Pons (tissue), 1 donor: ENCODE measurements at places on chromosomes 3 and 15.

- DNase-seq: no peak
Measured at GRCh38 chr3:54274607-54275006, 152.3 kb downstream of the CACNA2D3 start.

- DNase-seq: no peak
Measured at GRCh38 chr15:100193277-100193860, 148.4 kb downstream of the ADAMTS17 start.

DNA sequence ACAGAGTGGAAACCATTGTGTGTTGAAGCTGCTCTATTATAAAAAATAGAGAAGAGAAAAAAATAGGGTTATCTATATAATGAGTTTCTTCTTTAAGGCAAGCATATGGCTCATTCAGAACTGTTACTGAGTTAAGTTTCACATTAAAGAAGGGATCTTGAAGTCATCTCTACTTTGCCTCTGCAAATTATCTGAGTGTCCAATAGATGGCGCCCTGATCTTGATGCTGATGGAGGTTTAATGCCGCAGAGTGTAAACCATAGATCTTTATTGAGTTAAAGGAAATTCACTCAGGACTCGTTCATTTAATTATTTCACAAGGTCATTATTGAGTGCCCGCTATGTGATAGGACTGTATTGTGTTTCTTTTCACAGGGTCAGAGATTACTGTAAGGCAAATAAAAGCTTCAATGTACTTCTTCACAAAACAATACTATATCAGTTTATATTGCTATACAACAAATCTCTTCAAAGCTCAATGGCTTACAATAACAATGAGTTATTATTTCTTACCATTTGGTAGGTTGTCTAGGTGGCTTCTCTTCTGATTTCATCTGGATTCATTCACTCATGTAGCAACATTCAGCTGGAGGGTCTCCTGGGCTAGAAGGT, 171.4 kb downstream of the NSUN3 start:
- peak; percentile 46 for DNase-seq

- DNase-seq: no peak
Measured at GRCh38 chr3:48594417-48595049, 596 bp downstream of the COL7A1 start.

DNA sequence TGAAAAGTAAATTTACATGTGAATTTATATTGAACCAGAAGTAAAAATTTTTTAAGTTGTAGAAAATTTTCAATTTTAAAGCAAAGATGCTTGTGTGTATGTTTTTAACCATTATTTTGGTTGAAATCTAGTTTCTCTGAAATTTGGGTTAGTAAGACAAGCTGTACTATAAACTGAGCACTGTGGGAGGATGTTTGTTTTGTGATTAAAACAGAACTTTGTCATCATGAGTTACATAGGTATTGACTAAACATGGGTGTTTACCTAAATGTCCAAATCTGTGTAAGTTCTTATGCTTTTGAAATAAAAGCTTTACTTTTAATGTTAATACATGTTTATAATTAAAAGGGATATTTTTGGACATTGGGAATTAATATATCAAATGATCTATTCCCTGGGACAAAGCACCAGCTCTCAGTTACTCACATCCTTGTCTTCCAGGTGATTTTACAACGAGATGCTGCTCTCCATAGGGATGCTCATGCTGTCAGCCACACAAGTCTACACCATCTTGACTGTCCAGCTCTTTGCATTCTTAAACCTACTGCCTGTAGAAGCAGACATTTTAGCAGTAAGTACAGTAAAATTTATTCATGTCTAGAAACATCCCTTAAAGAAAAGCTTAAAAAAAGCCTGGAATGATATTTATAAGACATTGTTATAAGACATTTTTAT, 32.7 kb downstream of the RNF13 start:
- DNase-seq: no peak

DNA sequence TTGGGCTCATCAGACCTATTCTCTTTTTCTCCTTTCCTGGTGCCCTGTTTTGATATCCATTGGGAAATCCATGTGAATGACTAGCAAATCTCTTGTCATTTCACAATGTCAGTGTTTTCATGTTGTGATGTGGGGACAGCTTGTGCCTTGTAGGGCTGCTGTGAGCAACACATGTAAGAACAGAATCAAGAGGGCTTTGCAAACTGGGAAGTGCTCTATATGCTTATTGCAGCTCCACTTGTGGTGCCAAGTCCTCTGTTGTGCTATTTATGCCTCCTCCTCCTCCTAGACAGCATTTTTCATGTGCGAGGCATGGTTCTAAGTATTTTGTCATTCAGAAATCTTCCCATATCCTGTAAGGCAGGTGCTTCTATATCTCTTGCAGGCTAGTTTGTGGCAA, 56.4 kb downstream of the ZNF621 start:
- DNase-seq: no peak

GRCh38 chr15:80775338-80775737, 3.8 kb upstream of the CEMIP start:
- no peak for DNase-seq

DNA sequence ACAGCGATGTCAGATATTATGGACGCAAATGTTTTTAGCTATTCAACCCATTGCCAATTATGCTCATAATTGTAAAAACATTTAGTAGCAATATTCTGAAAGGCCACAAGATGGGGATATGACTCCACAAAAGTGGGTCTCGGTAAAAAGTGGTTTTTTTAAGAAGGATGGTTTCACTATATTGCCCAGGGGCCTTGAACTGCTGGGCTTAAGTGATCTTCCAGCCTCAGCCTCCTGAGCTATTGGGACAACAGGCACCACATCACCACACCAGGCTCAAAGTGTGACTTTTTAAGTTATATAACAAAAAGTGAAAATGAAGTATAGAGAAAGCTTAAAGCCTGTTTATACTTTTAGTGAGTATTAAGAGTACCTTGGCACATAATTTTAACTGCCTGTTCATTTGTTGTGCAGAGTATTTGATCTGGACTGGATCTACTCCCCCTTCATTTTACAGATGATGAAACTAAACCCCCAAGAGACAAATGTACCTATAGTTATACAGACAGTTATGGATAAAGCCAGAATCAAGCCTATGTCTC, 9.4 kb downstream of the NAA50 start:
- peak; percentile 72 for DNase-seq

DNA sequence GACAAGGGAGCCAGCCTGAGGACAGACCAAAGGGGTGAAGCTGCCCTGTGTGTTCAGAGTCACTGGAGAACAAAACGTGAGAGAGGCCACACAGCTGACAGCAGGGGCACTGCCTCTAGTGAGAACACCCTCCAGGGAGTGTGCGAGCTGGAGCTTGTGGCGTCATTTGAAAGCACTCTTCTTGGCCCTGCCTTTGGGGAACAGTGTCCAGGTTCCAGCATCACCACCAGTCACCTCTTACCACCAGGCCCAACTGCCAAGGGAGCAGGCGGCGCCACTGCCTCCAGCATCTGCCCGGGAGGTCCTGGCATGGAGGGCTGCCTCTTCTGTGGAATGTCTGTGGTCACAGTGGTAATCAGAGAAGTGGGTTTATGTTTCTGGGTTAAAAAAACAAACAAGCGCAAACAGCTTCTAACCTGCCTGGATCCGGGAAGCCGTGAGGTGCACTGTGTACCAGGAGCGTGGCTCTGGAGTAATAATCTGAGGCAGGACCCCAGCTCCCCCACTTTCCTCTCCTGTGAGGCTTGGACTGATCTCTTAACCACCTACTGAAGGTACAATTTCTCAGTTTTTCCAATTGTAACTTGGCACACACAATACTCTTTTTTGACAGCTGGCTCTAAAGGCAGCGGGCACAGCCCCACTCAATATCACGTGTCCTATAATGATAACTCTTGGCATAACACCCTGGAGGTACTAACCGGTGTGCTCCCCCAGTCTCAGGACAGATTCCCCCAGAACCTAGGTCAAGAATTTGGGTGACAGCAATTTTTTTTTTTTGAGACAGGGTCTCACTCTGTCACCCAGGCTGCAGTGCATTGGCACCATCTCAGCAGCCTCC, 32.2 kb upstream of the CDCP1 start:
- DNase-seq: no peak

GRCh38 chr3:147890114-147890513, 480.9 kb downstream of the ZIC1 start:
- DNase-seq: no peak

GRCh38 chr3:10317311-10317960, 3.5 kb downstream of the SEC13 start:
- no peak for DNase-seq

DNA sequence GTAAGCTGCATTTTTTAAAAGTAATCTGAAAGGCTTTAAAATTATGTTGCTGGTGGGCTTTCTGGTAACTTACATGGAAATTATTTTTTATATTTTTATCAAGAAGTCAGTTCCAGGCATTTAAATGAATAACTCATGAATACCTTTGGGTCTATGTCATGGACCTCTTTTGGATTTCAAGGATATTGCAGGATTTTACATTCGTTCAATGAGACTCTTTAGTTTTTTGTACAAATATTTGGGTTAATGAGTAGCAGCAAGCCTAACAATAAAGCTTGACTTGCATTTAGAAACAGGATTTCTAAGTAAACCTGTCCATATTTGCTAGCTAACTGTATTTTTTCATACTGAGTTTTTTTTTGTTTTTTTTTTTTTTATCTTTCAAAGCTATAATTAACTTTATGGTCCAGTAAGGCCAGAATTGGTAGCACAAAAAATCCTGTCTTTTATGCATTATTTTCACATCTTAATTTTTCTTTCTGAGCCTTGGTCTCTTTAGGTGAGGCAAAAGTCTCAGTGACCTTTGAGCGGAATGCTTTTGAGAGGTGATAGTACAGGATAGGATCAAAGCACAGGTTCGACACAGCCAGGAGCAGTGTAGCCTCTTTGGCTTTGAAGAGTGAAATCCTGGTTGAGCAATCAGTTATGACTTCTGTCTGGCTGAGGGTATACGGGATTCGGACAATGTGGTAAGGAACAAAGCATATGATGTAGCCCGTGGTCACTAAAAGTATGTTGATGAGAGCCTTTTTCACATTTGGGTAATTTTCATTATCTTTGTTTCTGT, 4.8 kb downstream of the GPR171 start:
- no peak for DNase-seq
